CD4-positive, alpha-beta T cell treated with Interleukin-1 beta for 1 hour (primary cell): ENCODE measurements at places on chromosomes 1 and 21.

GRCh38 chr1:223259462-223259861 is 104.5 kb downstream of the SUSD4 start:
- DNase-seq: no peak

DNA sequence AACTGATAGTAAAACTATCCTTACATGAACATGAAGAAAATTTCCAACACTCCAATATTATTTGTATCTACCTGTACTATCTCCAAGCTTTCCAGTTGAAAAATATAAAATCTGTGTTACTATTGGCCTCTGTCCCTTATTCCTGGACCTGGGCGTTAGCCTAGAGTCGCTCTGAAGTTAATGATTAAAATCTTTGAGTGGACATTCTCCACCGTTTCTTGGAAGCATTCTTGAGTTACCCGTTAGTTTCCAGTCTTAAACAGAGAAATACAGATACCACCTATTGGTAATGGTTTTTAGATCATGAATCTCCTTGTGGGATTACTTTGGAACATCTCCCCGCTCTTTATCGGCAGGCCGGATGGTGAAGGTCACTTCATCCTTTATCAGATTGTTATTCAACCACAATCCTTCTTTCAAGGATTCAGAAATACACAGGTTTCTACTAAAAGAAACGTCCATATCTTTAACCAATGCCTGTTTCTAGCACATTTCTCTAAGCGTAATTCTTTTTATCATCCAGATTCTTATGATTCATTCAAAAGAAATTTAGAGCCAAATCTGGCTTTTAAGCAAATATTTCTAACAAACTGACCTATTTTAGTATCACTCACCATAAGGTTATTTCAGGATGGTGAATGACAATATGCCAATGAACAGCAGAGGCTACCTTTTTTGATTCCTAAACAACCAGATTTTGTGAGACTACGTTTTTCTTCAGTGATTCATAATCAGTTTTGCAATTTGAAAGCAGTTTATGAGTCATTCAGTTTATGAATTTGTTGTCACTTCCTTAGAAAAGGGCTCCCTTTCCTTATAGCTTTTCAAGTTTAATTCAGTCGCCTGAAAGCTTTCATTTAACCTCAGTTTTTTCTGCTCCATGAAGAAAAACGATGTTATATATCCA is 70.2 kb upstream of the ERRFI1 start:
- DNase-seq: no peak

GRCh38 chr1:207876131-207876530 is 34.8 kb downstream of the CD34 start:
- DNase-seq: no peak

GRCh38 chr1:91697416-91697815 is 188.5 kb downstream of the TGFBR3 start:
- peak; percentile 21 for DNase-seq

GRCh38 chr1:8218351-8219092 is 99.4 kb upstream of the SLC45A1 start:
- DNase-seq: peak; percentile 24

DNA sequence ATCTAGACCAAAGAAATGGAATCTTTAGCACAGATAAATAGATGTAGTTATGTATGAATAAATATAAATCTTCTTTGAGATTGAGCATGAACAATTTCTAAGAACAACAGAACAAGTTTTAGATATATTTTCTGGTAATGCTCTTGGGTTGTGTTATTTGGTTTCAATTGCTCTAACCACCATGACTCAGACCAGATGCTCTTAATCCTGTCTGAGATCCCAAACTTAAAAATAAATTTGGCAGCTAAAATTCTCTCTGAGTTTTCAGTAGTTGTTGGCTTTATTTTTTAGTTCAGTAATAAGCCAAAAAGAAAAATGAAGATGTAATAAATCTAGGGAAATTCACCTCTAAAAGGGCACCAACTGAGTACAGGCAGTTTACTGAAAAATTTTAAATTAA is 1693.4 kb downstream of the NCAM2 start:
- DNase-seq: no peak

GRCh38 chr1:60891281-60891680 is 191.1 kb upstream of the NFIA start:
- no peak for DNase-seq

DNA sequence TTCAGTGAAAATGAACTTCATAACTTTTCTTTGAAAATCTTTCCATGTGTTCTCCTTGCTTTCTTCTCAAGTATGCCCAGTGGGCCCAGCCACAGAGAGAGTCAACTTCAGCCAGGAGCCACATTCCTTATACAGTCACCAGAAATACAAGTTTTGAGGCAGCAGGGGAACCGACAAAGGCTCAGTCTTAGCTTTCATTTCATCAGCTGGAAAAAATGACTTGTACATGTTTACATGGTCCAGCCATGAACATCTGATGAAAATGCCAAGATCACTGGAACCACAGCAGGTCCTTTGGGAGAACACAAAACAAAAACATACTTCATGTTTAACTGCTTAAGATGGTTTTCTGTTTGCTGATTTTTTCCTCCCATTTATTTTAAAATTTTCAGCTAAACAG is 72.5 kb downstream of the SYDE2 start:
- no peak for DNase-seq

- DNase-seq: no peak
Measured at GRCh38 chr1:231053493-231054162, 13.6 kb upstream of the FAM89A start.

- DNase-seq: no peak
Measured at GRCh38 chr1:65558215-65558614, 137.7 kb downstream of the LEPR start.

DNA sequence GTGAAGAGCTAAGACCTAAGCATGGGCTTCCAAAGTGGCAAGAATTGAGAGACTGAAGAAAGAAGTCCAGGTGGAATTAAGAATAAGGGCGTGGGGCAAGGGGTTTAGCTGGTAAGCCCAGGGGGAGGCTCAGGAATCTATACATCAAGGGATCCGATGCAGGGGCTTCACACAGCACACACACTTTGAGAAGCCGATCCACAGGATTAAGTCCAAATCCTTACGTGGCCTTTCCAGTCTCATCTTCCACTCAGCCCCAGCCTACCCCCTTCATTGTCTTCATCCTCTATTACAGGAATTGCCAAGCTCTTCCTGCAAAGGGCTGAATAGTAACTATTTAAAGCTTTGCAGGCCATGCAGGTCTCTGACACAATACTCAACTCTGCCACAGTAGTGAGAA is 101.3 kb downstream of the TGFBR3 start:
- DNase-seq: no peak
